ENCODE measurements at places on chromosomes 12 and 14.

DNA sequence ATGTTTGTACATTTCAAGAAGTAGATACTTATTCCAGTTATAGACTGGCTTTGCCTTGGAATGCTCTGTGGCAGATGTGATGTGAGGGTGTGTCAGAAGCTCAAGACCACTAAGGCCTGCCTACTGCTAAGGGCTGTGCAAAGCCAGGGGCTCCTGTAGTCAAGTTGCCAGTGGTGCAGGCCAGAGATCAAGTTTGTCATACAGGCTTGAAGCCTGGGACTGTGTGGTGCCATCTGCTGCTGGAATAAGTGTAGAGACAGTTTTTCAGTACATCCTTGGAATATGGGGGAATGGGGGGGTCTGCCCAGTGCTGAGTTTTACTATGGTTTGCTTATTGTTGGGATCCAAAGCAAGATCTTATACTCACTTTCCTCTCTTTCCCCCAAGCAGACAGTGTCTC is 649.9 kb upstream of the FOXG1 start:
- no peak for DNase-seq

DNA sequence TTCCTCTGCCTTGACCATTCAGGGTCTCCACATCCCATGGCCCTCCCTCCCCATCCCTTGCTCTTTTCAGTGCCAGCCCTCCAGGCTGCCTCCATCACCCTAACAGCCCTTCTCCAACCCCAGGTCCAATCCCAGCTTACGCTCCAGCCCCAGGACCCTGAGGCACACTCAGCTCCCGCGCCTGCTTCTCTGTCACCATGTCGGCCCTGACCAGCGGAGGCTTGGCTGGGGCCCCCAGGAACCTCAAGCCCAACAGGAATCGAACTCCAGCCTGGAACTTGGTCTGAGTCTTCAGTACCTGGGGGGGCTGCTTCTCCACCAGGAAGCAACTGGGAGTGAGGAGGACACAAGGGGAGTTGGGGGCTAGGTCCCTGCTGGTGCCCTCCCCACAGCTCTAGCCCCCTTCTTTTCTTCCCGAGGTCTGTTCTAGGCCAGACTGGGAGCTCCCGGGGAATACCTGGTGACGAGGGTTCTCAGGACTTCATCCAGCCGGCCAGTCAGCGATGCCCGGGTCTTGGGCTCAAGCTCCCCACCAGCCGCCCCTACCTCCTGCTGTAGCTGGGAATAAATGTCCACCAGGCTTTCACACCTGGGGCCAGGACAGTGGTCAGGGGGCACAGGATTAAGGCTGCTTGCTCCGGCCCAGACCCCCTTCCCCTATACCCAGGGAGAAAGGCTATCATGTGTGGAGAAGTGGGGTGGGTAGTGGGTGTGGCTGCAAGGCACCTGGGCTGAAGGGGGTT is 6.0 kb downstream of the STAT6 start:
- no peak for DNase-seq

GRCh38 chr14:92914087-92914656 is 8.8 kb upstream of the CHGA start:
- DNase-seq, result peak; percentile 31

- no peak for DNase-seq
These were observed 249.1 kb downstream of the ADGRD1 start for GRCh38 chr12:131202592-131203378.

DNA sequence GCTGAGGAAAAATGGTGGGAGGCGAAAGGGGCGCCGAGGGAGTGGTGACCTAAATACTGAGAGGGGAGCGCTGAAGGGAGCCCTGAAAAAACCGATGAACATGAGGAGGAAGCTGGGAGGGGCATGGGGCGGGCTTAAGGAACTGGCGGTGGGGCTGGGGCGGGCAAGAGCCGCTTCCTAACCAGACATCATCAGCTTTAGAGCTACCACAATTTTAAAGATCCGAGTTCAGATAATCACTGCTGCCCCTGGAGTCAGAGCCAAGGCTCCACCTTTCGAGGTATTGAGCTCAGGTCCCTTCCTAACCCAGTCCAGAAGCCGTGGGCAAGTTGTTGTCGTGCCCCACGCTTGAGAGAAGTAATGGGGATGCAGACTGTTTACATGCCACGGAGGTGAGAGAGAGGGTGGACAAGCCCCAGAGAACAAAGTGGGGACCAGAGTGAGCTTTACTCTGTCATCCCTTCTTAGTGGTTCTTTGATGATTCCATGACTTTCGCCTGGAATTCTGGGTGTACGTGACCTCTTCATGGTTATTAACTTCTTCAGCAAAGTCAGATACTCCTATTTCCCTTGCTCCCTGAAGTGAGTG is 393 bp downstream of the ORMDL2 start:
- DNase-seq, result no peak

DNA sequence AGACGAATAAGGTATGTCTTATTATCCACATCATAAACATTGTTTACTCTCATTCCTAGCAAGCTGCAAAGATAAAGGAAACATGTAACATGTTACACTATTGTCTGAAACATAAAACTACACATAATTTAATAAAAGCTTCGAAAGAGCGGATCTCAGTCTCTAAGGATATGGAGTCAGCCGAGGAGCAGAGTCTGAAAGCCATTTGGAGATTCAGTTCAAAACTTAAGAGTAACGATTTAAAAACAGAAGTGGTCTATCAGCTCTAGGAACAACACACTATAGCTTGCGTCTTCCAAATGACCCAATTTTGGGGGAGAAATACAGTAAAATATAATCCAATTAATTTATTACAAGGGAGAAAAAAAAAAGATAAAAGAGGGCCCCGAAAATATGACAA is 775 bp downstream of the NEMF start:
- DNase-seq, result no peak

- DNase-seq, result no peak
These were observed 138.0 kb downstream of the ANO6 start for GRCh38 chr12:45353944-45354343.

- no peak for DNase-seq
These were observed 518.7 kb upstream of the MGAT4C start for GRCh38 chr12:86774841-86775388.

- no peak for DNase-seq
These were observed 29.4 kb upstream of the ETFBKMT start for GRCh38 chr12:31629756-31630732.

- no peak for DNase-seq
These were observed 24.2 kb downstream of the PARPBP start for GRCh38 chr12:102144221-102144620.

- no peak for DNase-seq
These were observed 25.6 kb downstream of the SLC38A4 start for GRCh38 chr12:46800160-46800559.

DNA sequence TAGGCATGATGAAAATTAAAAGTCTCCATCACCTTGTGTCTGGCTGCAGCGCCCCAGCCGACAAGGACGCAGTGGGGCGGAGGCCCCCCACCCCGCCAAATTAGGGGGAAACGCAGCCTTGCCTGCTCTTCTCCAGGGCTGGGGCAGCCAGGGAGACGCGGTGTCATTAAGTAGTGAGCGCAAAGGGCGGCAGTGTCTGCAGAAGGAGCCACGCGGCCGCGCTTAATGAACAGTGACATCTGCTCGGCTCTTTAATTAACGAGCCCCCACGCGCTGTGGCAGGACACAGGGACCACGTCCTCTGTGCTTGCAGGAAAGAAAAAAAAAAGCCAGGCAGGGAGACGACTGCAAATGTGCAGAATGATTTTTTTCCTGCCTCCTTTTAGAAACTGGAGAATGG is 93.4 kb upstream of the NCOR2 start:
- no peak for DNase-seq

DNA sequence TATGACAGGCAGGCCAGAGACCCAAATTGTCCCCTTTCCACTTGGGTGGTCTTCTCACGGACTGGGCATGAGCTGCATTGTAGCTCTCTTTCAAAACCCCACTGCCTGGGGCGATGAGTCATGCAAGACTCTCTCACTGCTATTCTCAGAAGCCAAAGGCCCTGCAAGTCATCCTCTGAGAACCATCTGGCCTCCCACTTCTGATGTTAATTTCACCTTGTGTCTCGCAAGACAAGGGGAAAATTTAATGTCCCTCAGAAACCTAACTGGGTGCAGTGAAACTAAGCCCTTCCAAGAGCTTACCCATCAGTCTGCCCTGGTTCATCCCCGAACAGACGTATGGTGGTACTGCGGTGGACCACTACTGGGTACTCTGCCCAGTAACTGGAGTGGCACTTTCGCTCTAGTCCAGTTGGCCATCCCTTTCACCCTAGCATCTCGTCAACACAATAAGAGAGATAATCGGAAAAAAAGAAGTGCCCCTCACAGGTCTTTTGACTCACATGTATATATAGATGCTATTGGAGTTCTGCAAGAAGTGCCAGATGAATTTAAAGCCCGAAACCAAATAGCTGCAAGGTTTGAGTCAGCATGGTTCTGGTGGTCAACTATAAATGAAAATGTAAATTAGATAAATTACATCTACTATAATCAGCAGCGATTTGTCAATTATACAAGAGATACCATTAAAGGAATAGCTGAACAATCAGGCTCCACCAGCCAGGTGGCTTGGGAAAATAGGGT is 31.3 kb upstream of the LALBA start:
- DNase-seq, result no peak

DNA sequence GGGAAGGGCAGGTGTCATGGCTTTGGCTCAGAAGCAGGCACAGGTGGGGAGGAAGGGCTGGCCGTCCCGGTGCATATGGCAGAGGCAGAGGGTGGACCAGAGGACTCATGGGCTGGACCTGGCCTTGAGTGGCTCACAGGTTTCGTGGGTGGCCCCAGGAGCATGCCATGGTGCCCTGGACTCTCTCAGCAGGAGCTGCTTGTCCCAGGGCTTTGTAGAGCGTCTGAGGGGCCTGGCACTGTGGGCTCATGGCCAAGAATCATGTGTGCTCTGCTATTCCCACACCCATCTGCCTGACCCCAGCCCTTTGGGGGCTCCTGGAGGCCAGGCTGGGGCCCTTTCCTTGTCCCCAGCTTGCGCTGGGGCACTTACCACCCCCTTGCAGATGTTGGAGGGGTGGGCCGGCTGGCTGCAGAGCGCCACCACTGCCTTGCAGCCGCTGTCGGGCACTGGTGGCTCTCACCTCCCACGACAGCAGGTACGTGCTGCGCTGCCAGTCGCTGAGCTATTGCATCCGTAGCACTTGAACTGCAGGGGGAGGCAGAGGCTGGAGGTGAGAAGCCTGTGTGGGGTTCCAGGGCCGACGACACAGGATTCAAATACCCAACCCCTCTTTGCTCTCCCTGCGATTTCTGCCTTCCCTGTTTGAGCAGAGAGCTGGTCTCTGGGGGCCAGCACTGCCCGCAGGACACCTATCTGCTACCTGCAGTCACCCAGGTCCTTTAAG is 187.4 kb upstream of the PRMT8 start:
- no peak for DNase-seq

DNA sequence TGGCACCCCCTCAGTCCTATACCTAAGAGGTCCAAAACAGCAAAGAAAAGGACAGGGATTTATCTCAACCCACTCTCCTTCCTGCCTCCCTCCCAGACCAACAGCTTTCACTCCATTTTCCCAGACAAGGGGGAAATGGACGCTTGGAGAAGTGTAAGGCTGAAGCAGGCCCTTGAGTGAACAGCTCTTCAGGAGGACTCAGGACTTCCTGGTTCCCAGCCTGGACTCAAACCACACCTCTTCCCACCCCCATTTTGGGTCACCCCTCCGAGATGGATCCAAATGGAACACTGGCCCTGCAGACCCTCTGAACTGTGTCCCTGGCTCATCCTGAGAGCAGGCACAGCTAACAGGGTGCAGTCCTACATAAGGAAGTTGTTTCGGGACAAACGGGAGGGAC is 2.7 kb downstream of the KMT2D start:
- DNase-seq, result no peak

All from Jurkat, Clone E6-1 (cell line).